CD4-positive, alpha-beta T cell treated with Interleukin-4 for 1 hour (primary cell): ENCODE measurements at places on chromosomes 16 and 17.

- no peak for DNase-seq
Measured at GRCh38 chr16:58286280-58286679, 8.5 kb downstream of the PRSS54 start.

DNA sequence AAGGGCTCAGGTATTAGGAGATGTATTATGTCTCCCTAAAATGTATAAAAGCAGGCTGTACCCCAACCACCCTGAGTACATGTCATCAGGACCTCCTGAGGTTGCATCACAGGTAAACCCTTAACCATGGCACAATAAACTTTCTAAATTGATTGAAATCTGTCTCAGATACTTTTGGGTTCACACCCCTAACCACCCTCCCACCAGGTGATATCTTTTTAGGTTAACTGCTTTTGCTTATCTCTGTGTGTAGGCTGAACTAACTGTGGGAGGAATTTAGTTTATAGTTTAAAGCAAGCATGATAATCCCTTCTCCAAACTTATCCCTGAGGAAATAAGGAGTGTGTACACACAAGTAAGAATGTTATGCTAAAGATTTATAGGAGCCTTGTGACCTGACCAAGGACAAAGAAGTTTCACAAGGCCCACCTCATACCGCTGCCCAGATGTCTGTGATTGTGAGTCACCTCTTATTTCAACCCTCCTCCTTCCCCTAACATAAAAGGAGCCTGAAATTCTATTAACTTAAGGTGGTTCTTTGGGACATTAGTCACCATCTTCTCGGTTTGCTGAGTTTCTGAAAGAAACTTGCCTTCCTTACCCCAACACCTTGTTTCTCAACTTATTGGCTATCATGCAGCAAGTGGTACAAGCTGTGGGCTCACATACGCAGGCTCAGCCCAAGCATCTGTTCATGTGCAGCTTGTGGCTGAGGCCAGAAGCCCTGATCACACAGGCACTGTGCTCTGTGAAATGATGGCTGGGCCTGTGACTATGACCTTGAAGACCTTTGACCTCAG lies 11.3 kb downstream of the PRSS22 start:
- DNase-seq = no peak

DNA sequence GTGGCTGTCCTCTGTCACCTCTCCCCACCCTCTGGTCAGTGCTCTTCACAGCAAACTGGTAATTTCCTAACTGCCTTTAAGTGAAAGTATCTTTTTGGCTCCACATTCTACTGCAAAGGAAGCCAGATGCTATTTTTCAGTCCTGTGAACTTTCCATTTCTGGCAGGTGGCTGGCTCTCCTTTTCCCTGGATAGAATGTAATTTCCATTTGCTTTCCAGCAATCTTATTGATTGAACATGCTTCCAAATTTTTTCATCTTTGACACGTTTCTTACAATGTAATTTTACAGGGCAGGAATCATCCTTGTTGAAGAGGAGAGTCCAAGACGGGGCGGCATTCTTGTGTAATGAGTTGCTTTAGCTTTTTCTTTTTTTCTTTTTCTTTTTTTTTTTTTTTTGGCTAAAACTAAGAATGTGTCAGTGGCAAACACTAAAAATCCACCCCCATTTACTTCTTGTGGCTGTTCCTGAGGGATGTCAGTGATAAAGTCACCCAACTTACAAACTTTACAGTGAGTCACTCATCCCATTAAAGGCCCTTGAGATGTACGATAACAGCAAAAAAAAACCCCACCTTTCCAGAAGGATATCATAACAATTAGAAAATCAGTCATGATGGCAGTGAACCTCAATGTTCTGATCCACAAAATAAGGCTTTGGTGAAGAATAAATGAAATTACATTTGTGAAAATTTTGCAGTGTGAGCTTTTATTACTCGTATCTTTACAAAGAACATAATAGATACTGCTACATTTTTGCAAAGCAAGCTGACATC lies 29.4 kb upstream of the PRKCA start:
- DNase-seq = no peak

DNA sequence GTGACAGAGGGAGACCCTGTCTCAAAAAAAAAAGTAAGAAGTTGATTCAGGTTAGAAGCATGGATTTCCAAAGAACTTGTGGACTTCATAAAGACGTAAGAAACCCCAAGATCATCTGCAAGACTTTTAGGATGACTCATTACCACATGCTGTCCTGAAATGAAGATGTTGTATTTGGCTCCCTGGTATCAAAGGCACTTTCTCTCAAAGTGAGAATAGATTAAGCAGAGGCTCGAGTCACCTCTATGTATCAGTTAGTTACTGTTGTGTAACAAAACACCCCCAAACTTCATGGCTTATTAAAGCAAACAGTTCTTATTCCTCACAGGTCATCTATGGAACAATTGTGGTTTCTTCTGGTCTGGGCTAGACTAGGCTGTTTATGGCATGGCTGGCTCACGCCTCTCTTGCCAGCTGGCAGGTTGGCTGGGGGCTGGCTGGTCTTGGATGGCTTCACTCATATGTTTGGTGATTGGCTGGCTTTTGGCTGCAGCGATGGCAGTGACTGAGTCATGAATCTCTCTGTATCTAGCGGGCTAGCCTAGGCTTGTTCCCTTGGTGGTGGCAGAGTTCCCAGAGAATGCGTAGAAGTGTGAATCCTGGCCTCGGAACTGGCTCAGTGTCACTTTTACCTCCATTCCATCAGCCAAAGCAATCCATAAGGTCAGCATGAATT lies 60.4 kb upstream of the MSI2 start:
- DNase-seq = no peak

- DNase-seq = no peak
Measured at GRCh38 chr16:15694499-15694898, 44.5 kb downstream of the NDE1 start.

GRCh38 chr17:43645765-43646481 lies 15.8 kb downstream of the MEOX1 start:
- DNase-seq = peak; percentile 16

DNA sequence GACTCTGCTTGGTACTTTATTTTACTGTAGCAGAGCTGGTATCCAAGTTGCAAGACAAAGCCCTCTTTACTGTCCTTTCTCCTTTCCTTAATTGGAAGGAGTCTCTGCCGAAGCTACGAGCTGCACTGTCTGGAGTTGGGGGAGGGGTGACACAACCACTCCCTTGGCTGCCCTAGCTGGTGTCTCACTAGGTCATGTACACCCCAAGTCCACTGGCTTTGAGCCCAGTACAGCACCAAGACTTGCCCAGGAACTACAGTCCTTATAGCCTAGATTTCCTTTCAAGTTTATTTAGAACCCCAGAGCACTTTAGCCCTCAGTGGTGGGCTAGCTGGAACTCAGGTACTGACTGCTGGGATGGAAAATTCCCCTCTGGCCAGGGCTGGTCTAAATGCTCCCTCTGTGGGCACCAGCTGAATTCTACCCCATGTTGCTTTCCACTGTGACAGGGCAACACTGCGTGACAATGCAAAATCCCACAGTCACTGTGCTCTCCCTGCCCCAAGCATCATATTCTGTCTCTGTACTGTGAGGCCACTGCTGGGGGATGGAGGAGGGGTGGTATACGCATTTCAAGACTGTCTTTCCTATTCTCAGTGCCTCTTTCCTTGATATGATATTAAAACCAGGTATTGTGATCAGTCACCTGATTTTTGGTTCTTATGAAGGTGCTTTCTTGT lies 18.4 kb downstream of the EFCAB5 start:
- no peak for DNase-seq

GRCh38 chr17:66985338-66986237 lies 21.1 kb downstream of the CACNG4 start:
- DNase-seq = no peak

DNA sequence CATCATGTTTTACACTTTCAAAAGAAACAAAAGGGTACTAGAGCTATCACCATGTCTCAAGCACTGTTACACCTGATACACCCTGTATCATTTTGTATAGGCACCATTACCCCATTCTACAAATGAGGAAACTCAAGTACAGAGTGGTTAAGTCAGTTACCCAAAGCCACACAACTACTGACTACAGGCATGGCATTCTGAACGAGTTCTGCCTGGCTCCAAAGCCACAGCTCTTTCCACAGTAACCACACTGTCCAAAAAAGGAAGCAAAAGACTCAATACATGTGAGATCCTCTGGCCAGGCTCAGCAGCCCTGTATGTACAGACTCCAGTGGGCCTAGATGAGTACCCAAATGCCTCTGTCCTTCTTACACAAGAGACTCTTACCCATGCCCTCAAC lies 4.7 kb downstream of the DYNC1LI2 start:
- peak; percentile 11 for DNase-seq

DNA sequence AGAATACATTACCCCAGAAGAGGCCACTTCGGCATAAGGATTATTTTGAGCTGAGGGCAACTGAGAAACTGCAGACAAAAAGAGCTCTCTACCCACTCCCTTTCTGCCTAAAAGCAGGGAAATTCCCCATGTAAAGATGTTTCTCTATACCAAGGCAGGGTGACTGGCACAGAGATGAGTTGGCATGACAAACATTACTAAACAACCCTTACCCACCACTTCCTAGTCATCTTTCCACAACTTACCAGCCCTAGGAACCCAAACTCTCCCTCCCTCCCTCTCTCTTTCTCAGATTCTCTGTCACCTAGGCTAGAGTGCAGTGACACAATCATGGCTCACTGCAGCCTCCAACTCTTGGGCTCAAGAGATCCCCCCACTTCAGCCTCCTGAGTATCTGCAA lies 68.6 kb downstream of the EMP2 start:
- no peak for DNase-seq

DNA sequence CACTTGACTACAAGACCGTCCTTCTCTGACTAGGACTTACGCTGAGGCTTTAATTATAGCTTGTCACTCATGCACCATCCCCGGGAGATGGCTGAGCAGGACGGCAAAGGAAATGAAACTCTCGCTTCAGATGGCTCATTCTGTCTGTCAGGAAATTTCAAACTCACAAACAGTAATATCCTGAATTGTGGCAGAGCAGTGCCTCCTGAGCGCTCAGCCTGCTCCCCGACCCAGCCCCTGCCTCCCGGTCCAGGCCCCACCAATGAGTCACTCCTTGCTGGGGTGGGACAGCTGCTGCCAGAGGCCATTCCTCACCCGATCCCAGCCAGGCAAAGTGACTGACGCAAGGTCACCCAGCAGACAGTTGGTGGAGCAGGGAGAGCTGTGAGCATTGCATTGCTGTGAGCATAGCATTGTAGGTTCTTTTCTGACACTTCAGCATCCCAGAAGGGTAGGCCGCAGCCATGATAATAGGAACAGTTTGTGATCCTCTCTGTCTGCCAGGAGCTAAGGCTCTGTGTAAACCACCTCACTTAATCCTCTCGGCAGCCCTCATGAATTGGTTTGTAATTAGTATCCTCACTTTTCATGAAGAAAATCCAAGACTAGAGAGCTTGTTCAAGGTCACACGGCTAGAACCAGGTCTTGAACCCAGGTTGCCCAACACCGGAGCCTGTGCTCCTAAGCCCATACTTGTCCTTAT lies 20.9 kb downstream of the CCDC182 start:
- no peak for DNase-seq

DNA sequence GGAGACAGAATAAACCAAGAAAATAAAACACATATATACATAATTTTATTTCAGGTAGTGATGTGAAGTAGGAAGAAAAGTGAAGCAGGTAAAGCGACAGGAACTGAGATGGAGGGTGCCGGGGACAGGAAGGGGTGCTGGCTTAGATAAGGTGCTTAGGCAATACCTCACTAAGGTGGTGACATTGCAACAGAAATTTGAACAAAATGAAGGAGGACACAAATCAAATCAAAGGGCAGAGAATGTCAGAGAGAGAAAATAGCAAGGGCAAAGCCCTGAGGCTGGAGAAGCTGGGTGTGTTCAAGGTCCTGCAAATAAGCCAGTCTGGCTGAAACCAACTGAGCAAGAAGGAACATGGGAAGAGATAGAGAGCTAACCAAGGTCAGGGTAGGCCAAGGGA lies 5.0 kb upstream of the CDYL2 start:
- no peak for DNase-seq

DNA sequence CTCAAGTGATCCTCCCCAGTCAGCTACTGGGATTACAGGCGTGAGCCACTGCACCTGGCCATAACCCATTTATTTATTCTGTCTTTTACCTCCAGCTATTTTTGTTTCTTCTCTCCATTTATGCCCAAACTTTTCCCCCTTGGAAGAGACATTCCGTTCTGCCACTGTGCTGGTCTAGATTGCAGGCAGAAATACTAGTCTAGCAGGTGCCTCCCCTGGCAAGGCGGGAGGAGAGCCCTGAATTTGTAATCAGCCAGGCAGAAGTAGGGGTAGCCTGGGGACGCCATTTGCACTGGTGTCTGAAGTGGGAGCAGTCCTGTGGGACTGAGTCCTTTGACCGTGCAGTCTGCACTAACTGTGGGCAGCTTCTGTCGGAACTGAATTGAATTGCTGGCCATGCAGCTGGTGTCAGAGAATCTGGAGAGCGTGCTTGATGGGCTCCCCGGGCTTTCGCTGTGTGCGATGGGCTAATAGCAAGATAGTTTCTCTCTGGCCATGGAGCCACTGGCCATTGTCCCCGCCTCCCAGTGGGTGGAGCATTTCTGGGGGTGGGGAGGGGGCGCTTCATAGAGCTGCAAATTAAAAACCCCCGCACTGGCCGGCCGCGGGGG lies 31.5 kb upstream of the LITAF start:
- no peak for DNase-seq

GRCh38 chr17:6069539-6070429 lies at the start of gene WSCD1:
Gene WSCD1, plus strand, starts transcription at chr17:6070379. Its CDS starts 10,280 bp downstream, at chr17:6080659.
- no peak for DNase-seq

DNA sequence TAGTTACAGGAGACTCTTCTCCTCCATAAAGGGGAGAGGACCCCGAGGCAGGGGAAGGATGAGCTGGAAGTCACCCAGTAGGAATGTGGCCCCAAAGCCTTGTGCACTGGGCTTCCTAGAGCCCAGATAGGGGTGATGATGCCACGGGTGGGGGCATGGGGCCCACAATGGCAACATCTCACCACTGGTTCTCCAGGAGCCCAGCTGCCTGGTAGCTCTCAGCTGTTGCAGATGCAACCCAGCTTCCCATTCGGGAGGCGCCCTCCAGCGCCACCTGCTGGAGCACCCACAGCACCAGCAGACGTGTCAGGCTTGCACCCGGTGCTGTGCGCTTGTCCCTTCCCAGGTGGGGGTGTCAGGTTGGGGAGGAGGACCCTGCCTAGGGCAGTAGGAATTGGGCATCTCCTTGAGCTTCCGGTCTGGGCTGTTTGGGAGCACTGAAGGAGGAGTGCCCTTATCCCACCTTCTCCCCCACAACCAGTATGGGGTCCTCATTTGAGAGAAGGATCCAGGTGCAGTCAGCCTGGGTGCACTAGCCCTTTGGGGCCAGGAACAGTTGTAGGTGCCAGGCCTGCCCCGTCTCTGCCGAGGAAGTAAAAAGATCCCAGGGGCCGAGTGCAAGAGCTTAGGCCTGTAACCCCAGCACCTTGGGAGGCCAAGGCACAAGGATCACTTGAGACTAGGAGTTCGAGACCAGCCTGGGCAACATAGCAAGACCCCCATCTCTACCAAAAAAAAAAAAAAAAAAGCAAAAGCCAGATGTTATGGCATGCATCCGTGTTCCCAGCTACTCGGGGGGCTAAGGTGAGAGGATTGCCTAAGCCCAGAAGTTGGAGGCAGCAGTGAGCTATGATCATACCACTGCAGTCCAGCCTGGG lies 14.4 kb downstream of the CDIPT start:
- DNase-seq = peak; percentile 81

- DNase-seq = peak; percentile 69
Measured at GRCh38 chr16:1378804-1379303, 27.1 kb downstream of the GNPTG start.
